ENCODE measurements at places on chromosomes 7 and 10.

- DNase-seq = no peak
These were observed 178.8 kb downstream of the ADAM12 start for GRCh38 chr10:126209451-126209850.

DNA sequence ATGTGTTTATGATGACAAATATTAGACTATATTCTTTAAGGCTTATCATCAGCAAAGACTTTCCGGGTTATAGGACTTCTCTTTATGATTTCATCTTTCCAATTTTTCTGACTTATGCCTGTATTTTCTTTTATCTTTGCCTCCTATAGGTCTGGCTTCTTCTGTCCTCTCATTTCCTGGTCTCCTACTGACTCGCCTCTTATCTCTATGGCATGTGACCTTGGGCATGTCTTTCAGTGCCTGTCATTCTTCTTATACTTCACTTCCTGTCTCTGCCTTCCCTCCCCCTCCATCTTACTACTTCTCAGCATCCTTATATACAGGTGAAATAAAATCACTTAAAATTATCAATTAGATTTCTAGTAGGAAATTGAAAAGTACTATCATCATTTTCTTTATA lies 42.2 kb downstream of the PCDH15 start:
- DNase-seq = no peak

GRCh38 chr7:7385421-7385820 lies 150.3 kb downstream of the COL28A1 start:
- DNase-seq = no peak

DNA sequence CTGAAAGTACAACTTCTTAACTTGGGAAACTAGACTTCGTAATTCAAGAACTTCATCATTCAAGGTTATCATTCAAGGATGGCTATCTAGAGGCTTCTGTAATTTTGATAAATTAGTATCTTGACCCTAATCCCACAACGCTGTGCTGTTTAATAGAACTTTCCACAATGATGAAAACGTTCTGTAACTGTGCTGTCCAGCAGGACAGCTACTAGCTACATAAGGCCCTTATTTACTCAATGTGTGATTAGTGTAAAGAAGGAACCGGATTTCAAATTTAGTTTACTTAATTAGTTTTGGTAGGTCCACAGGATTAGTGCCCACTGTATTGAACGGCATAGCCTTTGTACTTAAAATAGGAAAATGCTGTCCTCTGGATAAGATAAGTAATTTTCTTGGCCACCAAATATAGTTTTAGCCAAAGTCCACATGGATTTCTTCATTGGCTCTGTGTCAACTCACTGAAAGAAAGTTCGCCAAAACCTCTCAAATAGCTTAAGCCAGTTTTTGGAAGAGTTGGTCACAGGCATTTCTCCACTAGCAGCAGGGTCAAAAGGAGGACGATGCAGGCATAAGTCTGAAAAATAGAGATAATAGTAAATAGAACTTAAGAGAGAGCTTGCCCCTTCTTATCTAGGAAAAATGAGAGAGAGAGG lies 17.3 kb downstream of the DGKI start:
- no peak for DNase-seq

GRCh38 chr10:18157881-18158280 lies 17.7 kb downstream of the CACNB2 start:
- no peak for DNase-seq
